ENCODE measurements at places on chromosomes 3 and 15.

DNA sequence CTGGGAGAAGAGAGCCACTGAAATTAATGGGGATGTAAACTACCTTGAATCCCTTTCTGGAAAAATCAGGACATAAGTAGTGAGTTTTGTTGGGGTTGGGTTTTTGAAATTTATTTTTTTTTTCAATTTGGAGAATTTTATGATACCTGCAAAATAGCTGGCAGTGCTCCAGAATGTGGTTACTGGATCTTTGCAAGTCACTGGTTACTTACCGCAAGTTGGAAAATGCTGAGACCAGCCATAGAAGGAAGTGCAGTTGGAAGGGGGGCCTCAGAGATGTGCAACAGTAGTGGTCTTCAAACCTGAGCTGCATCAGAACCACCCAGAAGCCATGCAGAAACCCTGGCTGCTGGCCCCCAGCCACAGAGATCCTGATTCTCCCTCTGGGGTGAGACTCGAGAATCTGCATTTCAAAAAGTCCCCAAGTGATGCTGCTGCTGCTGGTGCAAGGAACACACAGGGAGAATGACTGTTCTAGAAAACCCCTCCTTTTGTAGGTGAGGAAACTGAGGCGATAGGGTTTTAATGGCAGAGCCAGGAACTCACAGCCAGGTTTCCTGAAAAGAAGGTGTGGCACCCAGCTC is 39.7 kb downstream of the SEMA5B start:
- no peak for DNase-seq

DNA sequence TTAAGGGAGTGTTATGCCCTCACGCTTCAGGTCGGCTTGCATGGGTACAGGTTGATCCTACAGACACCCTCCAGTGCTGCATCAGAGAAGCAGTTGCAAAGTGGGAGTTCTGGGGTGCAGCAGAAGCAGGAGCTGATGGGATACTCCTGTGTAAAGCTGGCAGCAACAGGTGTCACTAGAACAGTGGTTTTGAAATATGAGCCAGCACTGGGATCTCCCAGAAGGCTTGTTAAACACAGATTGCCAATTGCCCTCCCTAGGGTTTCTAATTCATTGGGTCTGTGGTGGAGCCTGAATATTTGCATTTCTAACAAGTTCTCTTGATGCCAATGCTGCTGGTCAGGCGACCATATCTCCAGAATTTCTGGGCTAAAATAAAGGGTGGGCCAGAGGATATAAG is 350.4 kb downstream of the CLSTN2 start:
- no peak for DNase-seq

- no peak for DNase-seq
Measured at GRCh38 chr3:188975600-188976314, 196.0 kb upstream of the TPRG1 start.

DNA sequence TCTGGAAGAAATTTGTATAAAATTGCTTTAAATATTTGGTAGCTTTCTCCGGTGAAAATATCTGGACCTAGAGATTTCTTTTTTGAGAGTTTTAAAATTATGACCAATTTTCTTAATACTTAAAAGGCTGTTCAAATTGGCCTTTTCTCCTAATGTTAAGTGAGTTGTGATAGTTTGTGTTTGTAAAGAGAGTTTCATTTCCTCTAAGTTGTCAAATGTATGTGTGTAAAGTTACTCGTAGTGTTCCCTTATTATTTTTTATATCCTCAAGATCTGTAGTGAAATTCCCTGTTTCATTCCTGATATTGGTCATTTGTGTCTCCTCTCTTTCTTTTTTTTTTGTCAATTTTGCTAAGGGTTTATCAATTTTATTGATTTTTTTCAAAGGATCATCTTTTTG is 92.6 kb upstream of the CTNNB1 start:
- no peak for DNase-seq

GRCh38 chr15:98529205-98530145 is 118.9 kb upstream of the IGF1R start:
- DNase-seq: no peak

- no peak for DNase-seq
Measured at GRCh38 chr3:127808197-127808596, 14.1 kb downstream of the MGLL start.

DNA sequence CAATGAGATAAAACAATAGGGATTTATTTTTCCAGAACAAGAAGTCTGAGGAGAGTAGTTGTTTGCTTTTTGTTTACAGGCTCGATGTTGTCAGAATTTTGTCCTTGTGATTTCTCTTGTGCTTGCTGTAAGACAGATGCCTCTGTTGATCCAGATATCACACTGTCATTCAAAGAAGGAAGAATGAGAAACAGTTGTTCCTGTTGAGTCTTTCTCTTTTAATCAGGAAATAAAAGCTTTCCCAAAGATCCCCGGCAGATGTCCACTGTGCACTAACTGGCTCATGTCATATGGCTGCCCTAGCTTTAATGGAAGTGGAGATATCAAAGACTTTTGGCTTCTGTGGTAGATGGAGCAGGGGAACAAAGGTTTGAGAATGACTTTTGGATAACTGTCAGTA is 6.8 kb downstream of the SERPINI1 start:
- DNase-seq: no peak

DNA sequence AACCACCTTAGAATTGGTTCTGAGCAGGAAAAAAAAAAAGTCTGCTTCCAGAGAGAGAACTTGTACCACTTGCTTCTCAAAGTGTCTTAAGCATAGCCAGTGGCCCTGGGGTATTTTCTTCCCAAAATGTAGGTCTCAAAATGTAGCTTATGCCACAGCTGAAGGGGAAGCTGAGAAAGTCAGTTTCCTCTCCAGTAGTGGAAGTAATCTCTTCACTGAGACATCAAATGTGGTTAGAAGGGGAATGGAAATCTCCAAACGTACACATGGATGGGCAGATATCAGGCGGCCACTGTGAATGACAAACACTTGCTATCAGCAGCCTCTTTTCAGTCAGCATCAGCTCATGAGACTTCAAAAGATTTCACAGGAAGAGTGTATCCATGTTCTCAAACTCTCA is 841.2 kb downstream of the TUSC7 start:
- no peak for DNase-seq

- no peak for DNase-seq
Measured at GRCh38 chr3:119716998-119717397, 14.2 kb downstream of the CFAP91 start.

- no peak for DNase-seq
Measured at GRCh38 chr3:55526332-55527030, 39.4 kb upstream of the WNT5A start.

DNA sequence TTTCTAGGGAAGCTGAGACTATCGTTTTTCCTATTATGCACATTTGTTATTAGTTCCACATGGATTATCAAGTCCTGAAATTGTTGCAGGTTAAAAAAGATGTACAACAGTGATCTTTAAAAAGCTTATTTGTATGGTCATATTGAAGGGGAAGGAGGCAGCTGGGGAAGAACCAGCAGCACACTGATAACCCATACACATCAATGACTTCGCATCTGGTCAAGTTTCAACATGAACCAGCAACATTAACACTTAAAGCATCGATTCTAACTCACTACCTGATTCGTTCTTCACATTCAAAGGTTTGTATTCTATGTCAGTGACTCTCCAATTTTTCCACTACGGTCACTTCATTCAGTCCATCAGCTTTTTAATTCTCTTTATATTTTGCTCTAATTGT is 56.4 kb downstream of the NCEH1 start:
- no peak for DNase-seq
